Suprapubic skin (tissue), 4 donors: ENCODE measurements at places on chromosomes 4 and X.

DNA sequence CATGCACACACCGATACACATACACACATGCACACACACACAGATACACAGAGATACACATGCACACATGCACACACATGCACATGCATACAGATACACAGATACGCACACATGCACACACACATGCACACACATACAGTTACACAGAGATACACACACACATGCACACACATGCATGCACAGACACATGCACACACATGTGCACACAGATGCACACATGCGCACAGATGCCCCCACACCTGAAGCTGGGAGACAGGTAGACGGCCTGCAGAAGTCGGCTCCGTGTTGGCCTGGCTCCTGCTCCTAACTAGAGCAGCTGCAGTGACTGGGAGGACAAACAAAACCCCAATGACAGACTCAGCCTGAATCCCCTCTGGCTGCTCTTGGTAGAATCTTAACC is 46.8 kb downstream of the PSAPL1 start:
- peak; percentile 37 for DNase-seq

- no peak for DNase-seq
Measured at GRCh38 chr4:177155454-177155853, 154.2 kb upstream of the NEIL3 start.

- no peak for DNase-seq
Measured at GRCh38 chr4:169826634-169827187, 69.0 kb upstream of the HPF1 start.

DNA sequence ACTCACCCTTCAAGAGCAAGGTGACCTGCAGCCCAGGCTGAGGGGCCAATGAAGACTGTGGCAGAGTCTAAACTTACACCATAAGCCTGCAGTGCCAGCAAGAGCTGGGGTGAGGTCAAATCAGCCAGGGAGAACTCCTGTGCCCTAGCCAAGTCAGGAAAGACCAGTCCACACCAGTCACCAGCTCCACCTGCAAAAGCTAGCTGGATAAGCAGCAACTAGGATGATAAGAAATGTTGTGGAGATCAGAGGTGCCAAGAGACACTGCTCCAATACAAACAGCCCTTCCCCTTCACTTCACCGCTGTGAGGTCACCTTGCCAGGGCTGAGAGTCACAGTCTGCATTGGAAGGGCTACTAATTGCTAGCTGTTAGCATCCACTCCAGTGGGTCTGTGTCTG is 31.3 kb downstream of the NIPAL1 start:
- DNase-seq: no peak

DNA sequence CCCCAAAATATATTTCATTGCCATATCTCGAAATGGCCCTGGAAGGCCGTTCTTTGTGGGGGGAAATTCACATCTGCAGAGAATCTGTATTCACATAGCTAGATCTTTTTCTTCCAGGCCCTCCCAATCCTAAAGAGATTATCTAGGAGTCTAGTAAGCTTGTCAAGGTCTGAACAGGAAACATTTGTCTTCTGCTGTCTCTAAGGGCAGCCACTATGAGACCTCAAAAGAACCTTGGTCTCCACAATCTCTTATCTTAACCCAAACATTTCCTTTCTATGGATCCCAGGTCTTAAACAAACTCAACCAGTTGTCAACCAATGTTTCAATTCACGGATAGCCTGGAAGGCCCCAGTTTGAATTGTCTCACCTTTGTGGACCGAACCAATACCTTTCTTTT is 45.0 kb downstream of the CRLF2 start:
- no peak for DNase-seq

- DNase-seq: no peak
Measured at GRCh38 chrX:153348421-153348820, 14.5 kb downstream of the ZNF275 start.

GRCh38 chr4:33226133-33226532 is 2506.0 kb downstream of the PCDH7 start:
- DNase-seq: no peak

- DNase-seq: no peak
Measured at GRCh38 chr4:165512424-165512823, 133.6 kb downstream of the CPE start.

DNA sequence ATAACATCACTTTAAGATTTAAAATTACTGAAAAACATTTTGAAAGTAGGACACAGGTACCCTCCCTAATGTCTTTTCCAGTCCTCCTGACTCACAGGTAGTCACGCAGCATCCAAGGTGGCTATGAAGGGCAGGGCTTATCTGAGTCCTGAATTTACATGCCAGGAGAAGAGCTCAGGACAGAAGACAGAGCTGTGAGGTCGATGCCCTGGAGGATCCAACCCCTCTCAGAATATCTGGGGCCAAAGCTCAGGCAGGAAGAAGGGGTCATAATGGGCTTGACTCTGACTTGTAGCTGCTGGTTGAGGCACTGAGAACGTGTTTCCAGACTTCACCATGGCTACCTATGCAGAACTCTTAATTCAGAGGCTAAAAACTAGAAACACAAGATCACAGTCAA is 177.5 kb downstream of the AASDH start:
- DNase-seq: no peak

DNA sequence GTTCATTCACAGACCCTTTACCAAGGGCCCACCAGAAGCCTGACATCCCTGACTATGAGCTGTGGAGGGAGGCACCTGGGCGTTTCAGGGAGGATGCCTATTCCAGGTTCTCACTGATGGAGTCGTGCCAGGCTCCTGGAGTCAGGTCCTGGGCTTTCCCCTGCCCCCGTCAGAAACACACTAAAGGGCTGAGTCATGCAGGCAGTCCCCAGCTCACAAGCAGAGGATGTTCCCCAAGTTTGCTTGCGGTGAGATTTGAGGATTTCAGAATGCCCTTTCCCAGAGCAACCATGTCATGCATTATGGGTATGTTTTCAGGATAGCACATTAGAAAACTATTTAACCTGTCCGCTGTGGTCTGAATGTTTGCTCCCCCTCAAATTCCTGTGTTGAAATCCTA is 45.2 kb downstream of the FHDC1 start:
- no peak for DNase-seq

GRCh38 chr4:69518538-69519198 is 23.0 kb upstream of the UGT2B4 start:
- no peak for DNase-seq

DNA sequence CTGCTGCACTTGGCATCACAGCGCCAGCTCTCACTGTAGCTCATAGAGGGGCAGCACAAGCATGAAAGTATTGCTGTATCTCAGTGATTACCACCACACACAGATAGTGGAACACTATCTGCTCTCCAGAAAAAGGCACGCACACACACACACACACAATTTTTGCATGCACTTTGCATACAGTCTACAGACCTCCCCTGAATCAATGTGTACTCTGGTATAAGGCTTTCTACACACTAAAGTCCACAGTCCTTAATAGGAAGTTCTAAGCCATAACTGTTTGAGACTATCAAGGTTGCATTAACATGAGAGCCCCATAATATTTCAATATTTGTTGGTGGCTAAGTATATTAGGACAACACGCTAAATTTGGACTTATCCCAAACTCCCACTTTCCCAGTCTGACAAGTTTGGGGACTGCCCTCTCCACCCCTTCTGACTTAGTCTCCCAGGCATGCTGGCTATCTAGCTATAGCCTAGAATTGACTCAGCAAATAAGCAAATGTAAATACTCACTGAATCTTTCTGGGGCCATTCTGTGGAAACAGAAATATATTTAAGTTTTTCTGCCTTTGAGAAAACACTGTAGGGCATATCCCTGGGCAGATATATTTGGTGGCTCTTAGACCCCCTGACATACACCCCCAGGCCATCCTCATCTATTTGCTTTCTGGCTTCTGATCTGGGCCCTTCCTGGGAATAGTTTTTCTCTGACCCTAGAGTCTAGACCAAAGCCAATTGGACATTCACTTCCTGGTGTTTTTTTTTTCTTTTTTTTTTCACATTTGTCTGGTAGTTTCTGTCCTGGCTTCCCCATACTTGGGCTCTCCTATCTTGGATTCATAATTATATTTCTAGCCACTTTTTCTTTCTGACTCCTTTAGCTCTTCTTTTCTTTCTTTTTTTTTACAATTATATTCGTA is 36.4 kb upstream of the CT47C1 start:
- no peak for DNase-seq

DNA sequence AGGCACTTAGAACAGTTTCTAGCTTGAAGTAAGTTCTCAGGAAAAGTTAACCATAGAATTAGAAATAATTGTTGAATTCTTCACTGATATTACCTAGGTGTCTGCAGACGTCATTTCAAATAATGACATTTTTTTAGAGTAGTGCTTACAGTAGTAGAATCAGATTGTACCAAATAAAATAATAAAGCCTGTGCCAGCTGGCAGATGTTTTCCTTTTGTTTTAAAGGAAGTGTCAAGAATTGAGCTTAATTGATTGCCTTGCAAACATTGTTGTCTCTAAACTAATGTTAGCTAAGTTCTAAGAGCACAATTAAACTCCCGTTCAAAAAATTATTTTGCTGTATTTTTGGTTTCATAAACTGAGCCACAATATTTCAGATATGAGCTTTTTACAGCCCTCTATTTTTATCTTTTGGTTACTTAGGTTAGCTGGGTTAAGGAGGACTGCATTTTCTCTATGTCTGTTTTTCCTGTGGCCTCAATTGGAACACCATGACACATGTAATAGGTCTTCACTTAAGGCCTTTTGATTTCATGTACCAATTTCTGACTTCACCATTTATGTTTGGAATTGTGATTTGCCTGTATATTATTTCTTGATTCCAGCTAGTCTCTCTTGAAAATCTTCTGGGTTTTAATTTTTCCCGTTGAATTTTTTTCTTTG is 64.2 kb downstream of the DCUN1D4 start:
- DNase-seq: no peak

DNA sequence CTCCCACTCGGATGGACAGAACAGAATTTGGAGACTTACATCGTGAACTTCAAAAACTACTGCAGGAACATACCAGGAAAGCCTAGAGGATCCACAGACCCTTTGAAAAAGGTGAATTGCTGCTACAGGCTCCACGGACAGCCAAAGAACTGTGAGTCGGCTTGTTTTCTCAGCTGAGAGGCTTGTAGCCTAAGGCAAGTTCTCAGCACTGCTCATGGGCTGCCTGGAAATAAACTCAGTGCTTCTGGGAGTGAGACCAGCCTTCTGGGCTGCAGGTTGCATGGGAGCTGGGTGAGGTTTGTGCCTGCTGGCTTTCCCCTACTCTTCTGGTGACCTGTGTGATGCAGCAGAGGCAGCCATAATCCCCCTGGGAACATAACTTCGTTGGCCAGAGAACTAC is 1397.6 kb downstream of the FAM133A start:
- no peak for DNase-seq

DNA sequence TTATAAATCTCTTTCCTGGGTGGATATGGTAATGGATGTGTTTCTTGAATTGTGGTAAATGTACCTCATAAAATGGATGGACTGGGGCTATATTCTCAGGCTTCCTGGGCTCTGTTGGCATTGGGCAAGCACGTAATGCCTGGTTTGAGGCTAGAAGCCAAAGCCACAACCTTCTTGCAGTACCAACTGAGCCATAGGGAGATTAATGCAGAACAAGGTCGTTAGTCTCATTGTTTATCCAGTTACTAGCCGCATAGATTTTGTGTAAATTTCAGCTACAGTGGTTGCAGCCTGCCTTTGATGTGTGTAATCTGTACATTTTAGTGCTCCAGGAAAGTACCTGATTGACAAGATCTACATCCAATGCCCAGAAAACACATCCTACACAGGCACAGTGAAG is 7.2 kb upstream of the LEF1 start:
- no peak for DNase-seq

DNA sequence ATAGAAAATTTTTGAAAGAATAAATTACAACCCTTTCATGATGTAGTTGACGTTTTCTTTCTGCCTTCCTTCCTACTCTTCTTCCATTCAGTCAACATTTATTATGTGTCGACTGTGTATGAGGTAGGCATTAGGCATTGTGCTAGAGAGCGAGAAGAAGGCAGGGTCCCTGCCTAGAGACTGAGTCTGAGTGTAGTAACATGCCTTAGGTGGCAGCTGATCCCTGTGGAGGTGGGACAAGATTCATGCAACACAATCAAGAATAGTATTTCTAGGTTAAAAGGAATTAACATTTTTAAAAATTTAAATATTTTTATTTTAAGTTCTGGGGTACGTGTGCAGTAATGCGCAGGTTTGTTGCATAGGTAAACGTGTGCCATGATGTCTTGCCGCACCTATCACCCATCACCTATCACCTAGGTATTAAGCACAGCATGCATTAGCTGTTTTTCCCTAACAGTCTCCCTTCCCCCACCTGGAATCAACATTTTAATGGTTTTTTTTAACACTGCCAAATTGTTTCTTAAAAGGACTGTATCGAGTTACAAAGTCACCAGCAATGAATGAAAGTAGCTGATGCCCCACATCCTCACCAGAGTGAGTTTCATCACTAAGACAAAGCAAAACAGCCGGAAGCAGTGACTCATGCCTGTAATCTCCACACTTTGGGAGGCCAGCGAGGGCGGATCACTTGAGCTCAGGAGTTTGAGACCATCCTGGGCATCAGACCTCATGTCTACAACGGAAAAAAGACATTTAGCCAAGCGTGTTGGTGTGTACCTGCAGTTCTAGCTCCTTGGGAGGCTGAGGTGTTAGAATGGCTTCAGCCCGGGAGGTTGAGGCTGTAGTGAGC is 84.0 kb downstream of the WWC2 start:
- no peak for DNase-seq

DNA sequence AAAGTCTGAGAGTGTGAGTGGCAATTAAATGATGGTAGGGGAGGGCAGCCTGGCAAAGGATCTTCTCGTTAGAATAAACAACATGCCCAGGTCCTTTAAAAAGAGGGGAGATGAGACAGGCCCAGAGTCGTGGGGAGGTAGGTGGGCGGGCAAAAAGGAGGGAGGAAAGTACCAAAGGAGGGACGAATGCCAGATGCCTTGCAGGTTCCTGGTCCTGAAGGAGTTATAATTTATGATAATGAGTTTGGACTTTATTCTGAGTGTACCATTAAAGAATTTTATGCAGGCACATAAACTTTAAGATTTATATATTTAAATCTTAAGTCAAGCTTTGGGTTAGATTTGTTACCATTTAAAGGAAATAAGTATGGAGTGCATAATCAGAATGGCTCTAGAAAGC is 62.3 kb upstream of the SMARCA5 start:
- DNase-seq: no peak

- no peak for DNase-seq
Measured at GRCh38 chr4:36290641-36291040, 9.2 kb downstream of the DTHD1 start.

DNA sequence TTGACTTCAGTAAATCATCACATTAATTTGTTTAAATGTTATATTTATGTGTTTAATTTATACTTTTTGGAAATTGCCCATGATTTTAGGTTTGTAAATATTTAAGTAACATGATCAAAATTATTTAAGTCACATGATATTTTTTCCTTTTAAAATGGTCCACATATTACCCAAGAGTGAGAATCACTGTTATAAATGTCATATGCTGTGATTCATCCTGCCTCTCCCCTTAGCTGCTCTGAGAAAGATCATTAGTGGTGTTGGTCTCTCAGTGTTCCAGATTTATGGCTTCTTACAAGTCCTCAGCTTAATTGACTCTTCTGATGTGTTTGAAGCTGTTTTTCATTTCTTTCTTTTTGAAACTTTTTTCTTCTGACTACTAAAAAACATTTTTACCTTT is 70.1 kb downstream of the SPANXN4 start:
- DNase-seq: no peak

- no peak for DNase-seq
Measured at GRCh38 chrX:119488749-119489148, 20.5 kb downstream of the SLC25A5 start.

- no peak for DNase-seq
Measured at GRCh38 chr4:128858879-128859671, 49.6 kb downstream of the JADE1 start.
